ENCODE measurements at places on chromosomes 11 and 22. TPM values are rescaled to one million over a fixed set of nuclear protein-coding genes. Genes with fewer than 3 reads are reported as not detected.

NRIP3 gene
- total RNA-seq, result 0.62 TPM

OSBP2 gene
- 12.0 TPM for total RNA-seq

NCAM1 gene
- total RNA-seq, result 84.7 TPM

DNA sequence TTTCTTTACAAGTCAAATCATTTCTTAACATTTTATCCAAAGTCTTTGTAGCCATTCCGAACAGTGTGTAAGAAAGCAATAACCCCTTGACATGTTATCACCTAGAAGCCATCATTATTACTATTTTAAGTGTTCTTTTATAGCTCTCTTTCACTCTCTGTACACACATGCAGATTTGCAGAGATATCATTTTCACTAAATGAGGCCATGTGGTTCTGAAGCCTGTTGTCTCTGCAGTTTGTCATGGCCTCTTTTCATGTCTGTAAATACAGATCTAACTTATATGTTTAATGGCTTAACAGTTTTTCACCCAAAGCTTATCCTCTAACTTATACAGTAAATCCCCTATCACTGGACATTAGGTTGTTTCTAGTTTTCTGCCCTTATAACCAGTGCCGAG, 166.8 kb downstream of the MYO18B start:
- no peak for DNase-seq

- DNase-seq, result no peak
Measured at GRCh38 chr11:5004424-5005274, 10.0 kb downstream of the OR51L1 start.

DNA sequence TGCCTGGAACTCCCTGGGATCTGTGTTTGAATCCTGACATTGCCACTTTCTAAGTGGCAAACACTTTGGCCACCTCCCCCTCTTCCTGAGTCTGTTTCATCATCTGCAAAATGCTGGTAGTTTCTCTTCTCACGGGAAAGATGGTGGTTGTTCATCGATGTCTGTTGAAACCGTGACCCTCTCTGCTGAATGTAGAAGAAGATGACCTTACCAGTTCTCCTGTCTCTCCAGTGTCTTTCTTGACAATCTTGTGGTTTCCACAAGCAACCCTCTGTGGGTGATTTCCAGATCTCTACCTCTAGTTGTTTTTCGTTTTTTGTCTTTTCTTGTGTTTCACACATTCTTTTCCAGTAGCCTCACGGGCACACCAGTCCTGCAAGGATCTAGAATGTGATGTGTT, 27.5 kb downstream of the ZBTB16 start:
- DNase-seq, result no peak

DNA sequence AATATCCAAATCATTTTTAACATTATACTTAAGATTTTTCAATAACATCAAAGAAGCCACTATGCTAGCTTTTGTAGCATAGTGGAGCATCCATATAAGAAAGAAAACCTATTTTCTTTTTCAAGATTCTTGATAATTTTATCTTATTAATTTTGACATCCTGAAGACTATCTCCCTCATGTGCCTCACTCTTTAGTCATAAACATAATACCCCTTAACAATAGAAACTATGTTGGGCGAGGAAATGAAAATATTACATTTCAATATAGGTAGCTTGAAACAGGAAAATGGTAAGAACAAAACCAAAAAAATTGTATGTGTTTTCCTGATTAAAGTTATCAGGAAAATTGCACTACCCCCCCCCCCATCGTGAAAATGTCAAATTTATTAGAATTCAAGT, 40.1 kb downstream of the ELMOD1 start:
- DNase-seq, result no peak

DNA sequence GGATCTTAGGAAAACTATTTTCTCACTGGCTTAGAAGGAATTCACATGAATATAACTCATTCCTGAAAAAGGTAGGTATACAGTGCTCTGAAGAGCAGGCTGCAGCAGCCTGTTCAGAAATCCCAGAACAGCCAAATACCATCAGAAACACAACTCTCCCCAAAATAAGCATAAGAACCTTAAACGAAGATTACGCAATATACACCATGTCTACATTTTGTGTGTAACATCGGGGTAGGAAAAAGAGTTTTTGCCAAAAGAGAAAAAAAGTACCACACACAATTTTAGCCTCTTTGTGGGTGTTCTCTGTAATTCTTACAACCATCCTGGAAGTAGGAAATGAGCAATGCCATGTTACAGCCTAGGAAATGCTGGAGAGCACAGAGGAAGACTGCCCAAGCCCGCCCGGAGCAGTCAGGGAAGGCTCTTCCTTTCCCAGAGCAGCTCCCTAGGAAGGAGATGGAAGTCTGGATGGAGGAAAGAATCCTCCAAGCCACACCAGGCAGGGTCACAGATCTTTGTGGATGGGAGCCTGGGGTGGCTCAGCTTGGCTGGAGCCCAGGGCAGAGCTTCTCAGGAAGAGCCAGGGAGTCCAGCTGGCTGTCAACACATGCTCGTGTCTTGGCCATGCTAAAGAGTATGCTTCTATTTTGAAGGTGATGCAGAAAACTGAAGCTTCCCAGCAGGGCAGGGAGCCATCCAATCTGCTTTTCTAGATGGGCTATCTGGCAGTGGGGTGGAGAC, 49.7 kb upstream of the ARFGAP3 start:
- DNase-seq, result peak; percentile 72
